ENCODE measurements at places on chromosomes 5 and 9.

DNA sequence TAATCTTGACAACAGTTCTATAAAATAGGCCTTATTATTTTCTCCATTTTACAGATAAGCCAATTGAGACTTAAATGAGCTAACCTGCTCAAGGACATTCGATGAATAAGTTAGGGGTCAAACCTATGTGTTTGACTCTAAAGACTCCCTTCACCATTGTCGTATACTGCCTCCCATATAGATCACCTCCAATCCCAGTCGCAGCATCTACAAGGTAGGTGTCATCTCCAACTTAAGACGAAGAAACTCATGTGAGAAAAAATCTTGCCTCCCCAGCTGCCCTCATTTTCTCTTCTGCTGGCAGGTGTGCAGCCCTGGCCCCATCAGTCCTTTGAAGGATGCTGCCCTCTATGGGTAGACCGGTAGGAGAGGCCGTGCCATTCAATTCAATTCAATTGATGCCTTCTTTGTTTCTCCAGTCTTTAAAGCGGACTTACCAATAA lies 75.2 kb upstream of the SMARCA2 start:
- DNase-seq: no peak

GRCh38 chr9:94761481-94761880 lies 35.0 kb downstream of the AOPEP start:
- DNase-seq: no peak

DNA sequence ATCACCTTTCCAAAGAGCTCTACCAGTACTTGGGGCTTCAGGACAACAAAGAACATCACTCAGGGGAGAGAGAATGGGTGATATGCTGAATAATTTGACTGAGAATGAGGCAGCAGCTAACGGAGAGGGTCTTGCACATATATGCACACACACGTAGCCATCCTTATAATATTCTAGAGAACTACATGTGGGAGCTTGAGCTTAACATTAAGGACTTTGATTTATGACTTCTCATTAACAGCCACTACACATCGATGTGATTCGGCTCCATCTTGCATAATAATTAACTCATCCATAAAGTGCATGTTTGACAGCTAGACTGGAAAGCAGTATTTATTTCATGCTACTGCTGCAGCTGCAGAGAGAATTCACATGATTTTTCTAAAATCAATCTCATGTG lies 163.4 kb downstream of the RAB3C start:
- no peak for DNase-seq

DNA sequence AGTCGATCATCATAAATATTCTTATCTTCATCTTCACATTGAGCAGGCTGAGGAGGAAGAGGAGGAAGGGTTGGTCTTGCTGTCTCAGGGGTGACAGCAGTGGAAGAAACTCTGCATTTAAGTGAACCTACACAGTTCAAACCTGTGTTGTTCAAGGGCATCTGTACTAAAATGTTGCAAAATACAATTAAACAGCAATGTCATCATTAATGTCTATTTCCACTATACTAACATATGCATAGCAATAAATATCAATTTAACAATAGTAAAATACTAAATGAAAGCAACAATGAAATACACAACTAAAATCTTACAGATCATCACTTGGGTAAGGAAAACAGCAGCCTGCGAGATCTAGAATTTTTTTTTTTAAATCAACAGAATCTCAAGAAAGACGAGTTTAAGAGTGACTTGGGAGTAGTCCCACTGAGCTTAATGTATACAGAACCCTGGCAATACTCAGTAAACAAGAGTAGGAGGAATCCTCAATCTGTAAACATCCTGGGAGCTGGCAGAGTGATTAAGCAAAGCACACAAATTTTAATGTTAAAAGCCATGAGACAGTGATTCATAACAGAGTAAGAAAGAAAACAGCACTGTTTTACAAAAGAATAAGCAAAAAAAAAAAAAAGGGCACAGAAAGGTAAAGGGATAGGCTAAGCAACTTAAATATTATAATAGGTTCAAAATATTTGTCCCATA lies 10.0 kb downstream of the HOMER1 start:
- no peak for DNase-seq

DNA sequence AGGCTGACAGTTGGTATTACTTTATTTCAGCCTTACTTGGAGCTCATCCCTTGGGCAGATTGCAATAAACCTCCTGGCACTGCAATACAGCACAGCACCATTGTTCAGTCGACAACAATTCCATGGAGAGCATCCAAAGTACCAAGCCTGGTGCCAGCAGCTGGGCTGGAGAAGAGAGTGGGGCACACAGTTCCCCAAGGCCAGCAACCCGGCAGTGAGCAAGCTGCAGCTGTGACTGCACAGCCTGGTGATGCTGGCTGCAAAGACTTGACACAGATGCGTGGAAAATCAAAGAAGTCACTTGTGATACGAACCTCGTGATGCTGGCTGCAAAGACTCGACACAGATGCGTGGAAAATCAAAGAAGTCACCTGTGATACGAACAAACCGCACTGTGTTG lies 125.4 kb downstream of the ATPSCKMT start:
- DNase-seq: no peak

GRCh38 chr5:132497488-132497997 lies 7.0 kb upstream of the IRF1 start:
- peak; percentile 98 for DNase-seq

GRCh38 chr9:99172124-99173091 lies 49.3 kb downstream of the ALG2 start:
- no peak for DNase-seq

GRCh38 chr5:597871-598563 lies 14.1 kb upstream of the CEP72 start:
- DNase-seq: no peak

GRCh38 chr5:83009408-83009807 lies 67.8 kb downstream of the TMEM167A start:
- no peak for DNase-seq

GRCh38 chr5:81783401-81783800 lies 32.5 kb upstream of the SSBP2 start:
- no peak for DNase-seq

DNA sequence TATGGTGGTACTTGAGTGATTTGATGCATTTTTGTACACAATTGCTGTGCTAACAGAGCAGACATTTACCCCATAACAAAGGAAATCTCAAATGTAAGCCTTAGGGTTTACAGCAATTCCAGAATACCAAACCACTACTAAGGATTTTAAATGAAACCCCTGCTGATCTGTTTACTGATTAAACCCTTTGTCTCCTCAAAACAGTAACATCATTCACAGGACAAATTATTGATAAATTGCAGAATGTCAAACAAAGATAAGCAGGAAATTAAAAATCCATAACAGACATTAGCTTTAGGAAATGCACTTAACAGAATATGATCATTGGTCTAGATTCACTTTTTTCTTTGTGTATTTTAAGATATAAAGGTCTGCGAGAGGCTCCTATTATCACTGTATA lies 1016.4 kb upstream of the DMAC1 start:
- no peak for DNase-seq

DNA sequence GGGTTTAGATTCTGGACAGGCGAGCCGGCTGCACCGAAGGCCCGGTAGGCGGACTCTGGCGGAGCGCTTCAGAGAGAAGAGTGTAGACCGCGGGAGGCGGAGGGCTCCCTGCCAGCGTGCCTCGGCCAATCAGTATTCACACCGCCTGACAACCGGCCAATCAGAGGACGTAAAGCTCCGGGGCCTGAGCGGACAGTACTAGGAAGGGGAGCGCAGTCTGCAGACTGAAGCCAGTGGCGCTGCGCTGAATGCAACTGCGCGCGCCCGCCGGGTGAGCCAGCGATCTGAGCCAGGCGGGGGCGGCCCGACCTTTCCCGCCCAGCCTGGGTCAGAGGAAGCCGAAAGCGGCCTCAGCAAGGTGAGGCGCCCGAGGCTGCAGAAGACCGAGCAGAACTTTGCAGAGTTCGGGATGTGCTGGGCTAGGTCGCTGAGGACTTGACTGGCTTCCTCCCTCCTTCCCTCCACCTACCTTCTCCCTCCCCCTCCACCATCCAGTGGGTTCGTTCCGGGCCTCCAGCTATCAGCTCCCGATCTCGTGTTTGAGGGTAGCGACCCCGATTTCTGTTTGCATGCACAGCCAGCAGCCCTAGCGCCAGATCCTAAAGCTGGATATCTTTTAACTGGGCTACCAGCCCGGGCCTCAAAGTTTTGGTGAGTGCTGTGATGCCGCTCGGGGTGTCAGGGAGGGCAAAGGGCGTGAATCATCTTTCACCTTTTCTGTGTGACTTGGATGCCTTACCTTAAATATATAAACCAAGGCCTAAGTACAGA lies at the start of gene DMRT2:
DMRT2 (plus strand) TSS at position 233 of the 771 bp plus-strand sequence. CDS start 1,257 bp downstream, outside the sequence.
- DNase-seq: peak; percentile 67

DNA sequence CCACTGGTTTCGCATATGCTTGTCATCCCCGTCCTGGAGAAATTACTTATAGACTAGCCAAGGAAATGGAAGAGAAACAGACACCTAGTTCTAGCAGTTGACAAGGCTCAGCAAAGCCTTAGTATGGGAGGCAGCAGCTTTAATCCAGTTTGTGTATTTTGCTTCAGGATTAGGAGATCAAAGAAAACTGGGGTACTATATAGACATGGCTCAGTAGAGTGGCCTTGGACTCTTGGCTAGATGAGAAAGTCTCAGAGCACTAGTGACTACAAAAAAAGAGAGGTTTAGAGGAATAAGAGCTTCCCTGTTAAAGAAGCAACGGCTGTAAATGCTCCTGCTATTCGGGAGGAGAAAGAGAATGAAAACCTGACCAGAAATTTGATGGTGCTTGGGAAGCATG lies 349.1 kb downstream of the CTNND2 start:
- DNase-seq: no peak

DNA sequence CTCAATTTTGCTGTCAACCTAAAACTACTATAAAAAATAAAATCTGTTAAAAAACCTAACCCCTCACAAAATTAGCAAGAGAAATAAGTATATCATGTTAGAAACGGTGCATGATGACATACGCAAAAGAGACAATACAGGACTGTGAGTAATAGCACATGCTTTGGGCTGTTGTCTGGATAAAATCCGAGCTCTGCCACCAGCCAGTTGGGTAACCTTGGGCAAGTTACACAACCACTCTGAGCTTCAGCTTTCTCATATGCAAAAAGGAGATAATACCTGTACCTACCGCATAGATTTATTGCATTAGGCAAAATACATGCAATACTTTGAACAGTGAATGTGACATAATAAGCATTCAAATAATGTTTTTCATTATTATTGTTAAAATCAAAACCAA lies 481.7 kb downstream of the TLE1 start:
- no peak for DNase-seq

GRCh38 chr5:150573867-150574817 lies 66.2 kb downstream of the NDST1 start:
- no peak for DNase-seq

GRCh38 chr5:5293029-5293428 lies 129.4 kb upstream of the ICE1 start:
- DNase-seq: no peak
